Neural progenitor cell (in vitro differentiated cells): ENCODE measurements at places on chromosomes 13 and 19.

GRCh38 chr13:95920485-95920884, 132.7 kb downstream of the UGGT2 start:
- H3K36me3 ChIP-seq: no peaks in the 10 kb centered on the region
- H3K27ac ChIP-seq: no peak overlapping the region
- H3K4me3 ChIP-seq: no peak overlapping the region
- no peak for DNase-seq

DNA sequence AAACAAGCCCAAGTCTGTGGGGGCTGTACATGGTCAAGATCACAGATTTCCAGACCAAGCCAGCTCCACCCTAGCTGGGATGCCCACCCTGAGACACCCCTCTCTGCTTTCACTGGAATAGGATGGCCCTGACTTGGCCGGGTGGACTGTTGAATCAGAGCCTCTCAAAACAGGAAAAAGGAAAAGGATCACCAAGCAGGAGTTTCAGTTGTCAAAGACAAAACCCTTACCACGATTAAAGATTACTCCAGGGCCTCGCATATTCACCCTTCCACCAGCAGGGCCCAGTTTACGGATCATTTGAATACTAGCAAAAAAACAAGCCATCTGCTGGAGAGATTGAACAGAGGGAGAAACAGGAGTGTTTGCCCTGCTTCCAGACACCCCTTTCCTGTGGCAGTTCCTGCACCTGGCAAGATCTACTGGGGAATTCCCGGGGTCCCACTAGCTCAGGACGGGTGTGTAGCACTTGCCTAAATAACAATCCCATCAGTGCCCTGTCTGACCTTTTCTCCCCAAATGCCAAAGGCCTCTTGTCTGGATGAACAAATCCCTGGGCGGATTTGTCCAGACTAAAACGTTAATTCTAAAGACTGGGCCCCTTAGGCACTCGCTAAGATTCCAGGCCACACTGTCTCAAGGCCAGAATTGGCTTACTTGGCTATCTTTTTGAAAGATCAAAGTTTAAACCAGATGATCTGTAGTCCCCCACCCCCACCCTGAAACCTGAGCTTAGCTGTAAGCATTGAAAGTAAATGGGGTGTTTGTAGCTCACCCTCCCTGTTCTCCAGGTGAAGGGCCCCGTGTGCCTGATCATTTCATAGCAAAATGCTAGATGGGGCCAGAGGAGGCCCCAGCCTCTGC, 38.4 kb downstream of the ACTN4 start:
- DNase-seq: peak; percentile 80
- peaks cover 33% of the 10 kb centered on the region for H3K4me1 ChIP-seq
- peak overlapping the region; percentile 30 for H3K27ac ChIP-seq

DNA sequence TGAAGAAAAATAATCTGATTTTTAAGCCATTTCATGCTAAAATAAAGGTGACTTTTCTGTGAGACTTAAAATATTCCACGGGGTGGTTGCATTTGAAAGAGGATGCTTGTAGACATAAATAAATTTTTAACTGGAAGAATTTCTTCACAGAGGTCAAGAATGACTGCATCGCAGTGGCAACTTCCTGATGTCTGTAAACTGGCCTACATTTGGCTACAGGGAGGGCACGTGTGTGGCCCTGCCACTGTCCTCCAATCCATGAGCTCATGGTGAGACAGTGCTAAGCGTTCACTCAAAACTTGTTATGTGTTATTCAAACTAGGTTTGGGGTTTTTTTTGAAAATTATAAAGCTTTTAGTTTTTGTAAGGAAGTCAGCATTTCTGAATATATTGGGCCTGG, 1089.3 kb downstream of the EFNB2 start:
- H3K4me3 ChIP-seq: no peak overlapping the region
- no peak for DNase-seq
- no peaks in the 10 kb centered on the region for H3K36me3 ChIP-seq
- no peaks in the 10 kb centered on the region for H3K27me3 ChIP-seq

DNA sequence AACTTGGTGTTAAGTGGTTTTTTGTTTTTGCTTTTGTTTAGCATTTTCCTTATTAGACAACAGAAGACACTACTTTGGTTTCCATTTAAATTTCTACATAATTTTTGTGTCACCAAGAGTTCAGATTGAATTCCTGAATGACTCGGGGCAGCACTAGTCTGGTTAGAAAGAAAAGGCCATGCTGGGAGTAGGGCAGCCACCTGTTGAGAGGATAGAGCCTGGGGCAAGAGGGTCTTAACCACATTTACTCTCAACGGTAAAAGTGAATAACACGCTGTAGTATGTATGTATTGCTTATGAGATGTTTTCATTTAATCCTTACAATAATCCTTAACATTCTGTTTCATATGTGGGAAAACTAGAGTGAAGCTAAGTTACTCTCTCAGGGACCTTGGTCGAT, 71.6 kb downstream of the GPR12 start:
- H3K4me3 ChIP-seq: no peak overlapping the region
- no peaks in the 10 kb centered on the region for H3K4me1 ChIP-seq
- H3K27me3 ChIP-seq: no peaks in the 10 kb centered on the region
- H3K36me3 ChIP-seq: peaks cover 35% of the 10 kb centered on the region
- no peak for DNase-seq
- no peak overlapping the region for H3K27ac ChIP-seq

DNA sequence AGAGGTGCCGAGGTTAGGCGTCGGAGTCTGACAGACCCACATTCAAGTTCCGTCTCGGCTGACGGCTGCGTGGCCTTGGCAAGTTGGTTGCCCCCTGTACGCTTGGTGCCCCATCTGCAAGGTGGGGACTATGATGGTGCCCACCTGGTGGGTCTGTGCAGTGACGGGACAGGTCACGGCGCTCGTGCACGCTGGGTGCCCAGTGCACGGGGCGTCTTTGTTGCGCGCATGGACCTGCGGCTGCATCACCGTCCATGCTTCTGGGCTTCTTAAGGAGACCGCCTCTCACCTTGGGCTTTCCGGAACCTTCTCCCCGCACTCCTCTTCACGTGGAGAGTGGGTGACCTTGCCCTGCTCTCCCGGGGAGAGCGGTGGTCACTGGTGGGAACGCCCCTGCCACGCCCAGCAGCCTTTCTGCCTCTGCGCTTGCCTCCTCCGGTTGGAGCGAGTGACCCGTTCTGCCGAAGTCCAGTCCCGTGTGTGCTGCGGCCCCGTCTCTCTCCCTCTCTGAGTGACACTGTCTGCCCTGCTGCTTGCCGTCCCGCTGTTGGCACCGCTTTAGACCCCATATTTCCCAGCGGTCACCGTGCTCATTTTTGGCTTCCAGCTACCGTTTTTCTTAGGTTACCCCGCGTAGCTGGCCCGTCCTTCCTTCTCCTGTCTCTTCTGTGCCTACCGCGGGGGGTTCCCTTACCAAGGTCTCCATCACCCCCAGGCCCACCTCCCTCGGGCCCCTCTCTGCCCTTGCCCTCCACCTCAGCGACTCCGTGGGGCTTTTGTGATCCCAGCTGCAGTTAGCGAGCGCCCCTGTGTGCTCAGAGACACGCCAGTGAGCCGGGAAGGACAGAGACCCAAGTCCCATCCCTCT, 6.4 kb downstream of the ATP11A start:
- no peak for DNase-seq
- H3K27ac ChIP-seq: no peak overlapping the region
- peaks cover 6% of the 10 kb centered on the region for H3K27me3 ChIP-seq
- no peak overlapping the region for H3K4me3 ChIP-seq

- peaks cover 38% of the 10 kb centered on the region for H3K4me1 ChIP-seq
- H3K4me3 ChIP-seq: no peak overlapping the region
- H3K27me3 ChIP-seq: no peaks in the 10 kb centered on the region
- no peak for DNase-seq
Measured at GRCh38 chr13:32087955-32088747, 56.6 kb downstream of the FRY start.

DNA sequence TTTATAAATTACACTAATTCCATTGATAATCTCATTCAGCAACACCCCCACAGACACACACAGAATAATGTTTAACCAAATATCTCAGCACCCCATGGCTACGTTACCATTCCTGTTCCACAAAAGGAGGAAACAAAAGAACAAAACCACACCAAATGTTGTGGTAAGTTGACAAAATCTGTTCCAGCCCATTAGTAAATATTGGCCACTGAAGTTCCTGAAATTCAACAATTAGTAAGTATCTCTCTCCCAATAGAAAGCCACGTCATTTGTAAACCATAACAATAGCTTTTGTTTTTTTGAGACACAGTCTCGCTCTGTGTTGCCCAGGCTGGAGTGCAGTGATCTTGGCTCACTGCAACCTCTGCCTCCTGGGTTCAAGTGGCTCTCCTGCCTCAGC, 2.3 kb upstream of the FCAR start:
- no peak for DNase-seq
- H3K27ac ChIP-seq: no peak overlapping the region
- H3K4me3 ChIP-seq: no peak overlapping the region
- no peaks in the 10 kb centered on the region for H3K27me3 ChIP-seq
- H3K36me3 ChIP-seq: no peaks in the 10 kb centered on the region

DNA sequence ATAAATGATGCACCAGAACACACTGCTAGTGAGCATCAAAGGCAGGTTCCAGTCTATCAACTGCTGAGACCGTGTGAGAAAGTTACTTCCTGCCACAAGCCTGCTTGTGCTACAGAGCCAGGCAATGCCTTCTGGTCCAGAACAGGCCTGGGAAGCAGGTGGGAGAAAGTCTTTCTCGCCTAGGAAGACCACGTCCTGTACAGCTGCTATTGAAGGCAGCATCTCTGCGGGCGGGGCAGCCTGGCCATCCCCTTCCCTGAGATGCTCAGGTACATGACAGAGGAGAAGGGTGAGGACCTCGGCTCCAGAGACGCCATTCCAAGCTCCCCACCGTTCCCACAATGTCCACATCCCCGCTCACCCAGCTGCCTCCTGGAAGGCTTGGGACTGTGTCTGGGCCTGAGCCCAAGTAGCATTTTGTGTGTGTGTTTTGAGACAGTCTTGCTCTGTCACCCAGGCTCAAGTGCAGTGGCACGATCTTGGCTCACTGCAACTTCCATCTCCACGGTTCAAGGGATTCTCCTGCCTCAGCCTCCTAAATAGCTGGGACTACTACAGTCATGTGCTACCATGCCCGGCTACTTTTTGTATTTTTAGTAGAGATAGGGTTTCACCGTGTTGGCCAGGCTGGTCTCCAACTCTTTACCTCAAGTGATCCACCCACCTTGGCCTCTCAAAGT, 3.4 kb downstream of the RFX1 start:
- no peak for DNase-seq
- H3K27me3 ChIP-seq: no peaks in the 10 kb centered on the region
- no peak overlapping the region for H3K4me3 ChIP-seq
- no peaks in the 10 kb centered on the region for H3K4me1 ChIP-seq
- H3K36me3 ChIP-seq: peaks cover 4% of the 10 kb centered on the region
- no peak overlapping the region for H3K27ac ChIP-seq

GRCh38 chr13:87234981-87235380, 436.2 kb upstream of the SLITRK5 start:
- H3K4me1 ChIP-seq: no peaks in the 10 kb centered on the region
- no peak for DNase-seq
- no peak overlapping the region for H3K4me3 ChIP-seq
- H3K27ac ChIP-seq: no peak overlapping the region

DNA sequence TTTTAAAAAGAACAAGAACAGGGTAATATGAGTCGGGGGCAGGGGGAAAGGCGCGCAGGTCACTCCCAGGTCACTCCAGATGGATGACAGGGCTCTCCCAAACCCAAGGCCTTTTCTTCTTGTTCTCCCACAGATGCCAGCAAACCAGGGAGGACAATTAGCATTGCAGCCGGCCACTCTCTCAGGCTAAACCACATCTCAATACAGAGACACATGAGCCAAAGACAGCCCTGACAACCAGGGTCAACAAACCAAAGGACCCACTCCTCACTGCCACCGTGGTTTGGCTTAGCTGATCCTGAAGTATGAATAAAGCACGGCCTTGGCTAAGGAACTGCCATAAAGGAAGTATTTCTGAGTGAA, 47.3 kb downstream of the LATS2 start:
- DNase-seq: no peak
- no peaks in the 10 kb centered on the region for H3K36me3 ChIP-seq
- no peak overlapping the region for H3K27ac ChIP-seq
- H3K4me3 ChIP-seq: no peak overlapping the region
- H3K4me1 ChIP-seq: no peaks in the 10 kb centered on the region
- H3K27me3 ChIP-seq: no peaks in the 10 kb centered on the region

DNA sequence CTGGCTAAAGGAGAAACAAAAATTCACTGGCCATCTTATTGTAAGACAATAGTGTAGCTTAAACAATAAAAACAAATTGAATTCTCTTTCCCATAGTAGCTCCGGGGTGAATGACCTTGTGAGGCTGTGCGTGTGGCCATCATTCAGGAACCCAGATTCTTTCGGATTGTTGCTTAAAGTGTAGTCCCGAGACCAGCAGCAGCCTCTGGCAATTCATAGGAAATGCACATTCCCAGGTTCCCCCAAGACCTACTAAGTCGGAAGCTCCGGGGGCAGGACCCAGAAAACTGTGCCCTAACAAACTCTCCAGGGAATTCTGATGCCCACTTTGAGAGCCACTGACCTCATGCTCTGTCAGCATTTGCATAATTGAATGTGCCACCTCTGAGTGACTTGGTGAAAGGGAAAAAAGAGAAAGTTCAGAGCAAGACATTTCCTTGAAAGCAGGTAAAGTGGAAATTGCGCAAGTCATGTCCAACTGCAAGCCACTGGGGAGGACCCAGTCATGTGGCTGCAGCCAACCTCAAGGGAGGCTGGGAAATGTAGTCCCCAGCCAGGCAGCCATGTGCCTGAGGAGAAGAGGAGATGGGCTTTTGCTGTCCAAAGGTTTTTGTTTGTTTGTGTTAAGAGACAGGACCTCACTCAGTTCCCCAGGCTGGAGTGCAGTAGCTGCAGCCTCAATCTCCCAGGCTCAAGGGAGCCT, 50.7 kb upstream of the PNMA8B start:
- peak; percentile 51 for DNase-seq
- no peaks in the 10 kb centered on the region for H3K4me1 ChIP-seq
- H3K36me3 ChIP-seq: no peaks in the 10 kb centered on the region
- H3K27me3 ChIP-seq: no peaks in the 10 kb centered on the region
- no peak overlapping the region for H3K27ac ChIP-seq

GRCh38 chr19:50912727-50913716, 1.8 kb upstream of the KLK4 start:
- no peaks in the 10 kb centered on the region for H3K36me3 ChIP-seq
- H3K27me3 ChIP-seq: peaks cover 93% of the 10 kb centered on the region
- H3K27ac ChIP-seq: no peak overlapping the region
- no peak overlapping the region for H3K4me3 ChIP-seq
